Activated naive CD4-positive, alpha-beta T cell treated with Interleukin-2 at 50 U/mL for 16 hours (primary cell): ENCODE measurements at places on chromosomes 16 and 17.

GRCh38 chr17:61904094-61904710, 23.6 kb downstream of the INTS2 start:
- DNase-seq = peak; percentile 29

- no peak for DNase-seq
Measured at GRCh38 chr16:81810361-81810760, 31.3 kb downstream of the PLCG2 start.

- DNase-seq = no peak
Measured at GRCh38 chr17:81057079-81057730, 22.3 kb downstream of the BAIAP2 start.

GRCh38 chr16:12235110-12235509, 258.6 kb downstream of the SNX29 start:
- DNase-seq = no peak

DNA sequence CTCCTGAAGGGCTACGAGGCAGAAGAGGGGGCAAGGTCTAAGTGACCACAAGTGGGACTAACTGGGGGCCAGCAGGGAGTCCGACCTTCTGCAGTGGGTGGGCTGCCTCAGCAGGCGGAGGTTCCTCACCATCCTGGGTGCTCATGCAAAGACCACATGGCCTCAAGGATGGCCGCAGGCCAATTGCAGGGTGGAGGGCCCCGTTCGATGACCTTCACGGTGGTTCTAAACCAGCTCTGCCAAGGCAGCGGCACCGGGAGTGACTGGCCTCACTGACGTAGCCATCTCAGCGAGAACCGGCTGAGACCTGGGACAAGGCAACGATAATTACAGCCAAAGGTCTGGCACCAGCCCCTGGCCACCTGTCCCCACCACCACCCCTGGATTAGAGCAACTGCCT, 5.7 kb downstream of the SMIM5 start:
- no peak for DNase-seq

DNA sequence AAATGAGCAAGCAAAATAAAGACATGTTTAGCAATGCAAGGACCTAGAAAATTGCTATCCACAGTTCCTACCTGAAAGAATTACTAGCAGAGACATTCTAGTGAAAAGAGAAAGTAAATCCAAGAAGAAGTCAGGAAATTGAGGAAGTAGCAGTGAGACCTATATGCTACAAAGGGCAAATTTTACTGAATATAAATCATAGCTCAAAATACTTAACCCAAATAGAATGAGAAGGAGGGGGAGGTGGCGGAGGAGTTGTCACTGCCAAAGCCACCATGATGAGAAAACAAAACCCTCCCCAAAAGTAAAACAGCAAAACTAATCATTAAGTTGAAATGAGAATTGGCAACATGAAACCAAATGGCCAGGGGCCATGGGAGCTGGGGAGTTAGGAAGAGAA, 39.3 kb downstream of the PITPNM3 start:
- DNase-seq = no peak

DNA sequence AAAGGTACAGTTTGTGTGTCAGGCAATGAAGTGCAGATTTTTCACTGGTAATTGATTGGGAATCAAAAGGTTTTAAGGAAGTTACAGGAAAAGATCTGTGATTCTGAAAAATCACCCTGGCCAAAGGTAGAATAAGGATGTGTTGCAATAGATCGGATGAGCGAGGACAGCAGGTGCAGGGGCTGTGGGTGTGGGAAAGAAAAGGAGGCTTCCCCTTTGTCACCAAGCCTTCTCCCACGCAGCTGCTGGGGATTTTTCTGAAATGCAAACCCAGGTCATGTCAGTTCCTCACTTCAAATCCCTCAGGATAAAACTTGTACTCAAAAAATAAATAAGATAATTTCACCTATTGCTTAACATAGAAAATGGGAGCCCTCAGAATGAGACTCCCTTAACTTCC, 47.9 kb upstream of the ARHGAP17 start:
- DNase-seq = peak; percentile 11

GRCh38 chr16:83840060-83840617, 32.4 kb downstream of the HSBP1 start:
- DNase-seq = no peak
